ENCODE measurements at places on chromosomes 4 and X. TPM values are rescaled to one million over a fixed set of nuclear protein-coding genes. Genes with fewer than 3 reads are reported as not detected.

TMSB15B gene
- total RNA-seq: 0.43 TPM

LONRF3 gene
- total RNA-seq: 2.9 TPM

TDO2 gene
- not detected for total RNA-seq

ERAS gene
- total RNA-seq: not detected

TMEM271 gene
- not detected for total RNA-seq

- peak; percentile 69 for DNase-seq
Measured at GRCh38 chr4:8176547-8177399, 18.2 kb upstream of the ABLIM2 start.

GRCh38 chr4:74583089-74583700 lies 138.3 kb downstream of the AREG start:
- no peak for DNase-seq

GRCh38 chr4:73341454-73341853 lies 62.6 kb upstream of the ALB start:
- DNase-seq: no peak

- DNase-seq: no peak
Measured at GRCh38 chr4:137534516-137534915, 2.2 kb upstream of the PCDH18 start.

DNA sequence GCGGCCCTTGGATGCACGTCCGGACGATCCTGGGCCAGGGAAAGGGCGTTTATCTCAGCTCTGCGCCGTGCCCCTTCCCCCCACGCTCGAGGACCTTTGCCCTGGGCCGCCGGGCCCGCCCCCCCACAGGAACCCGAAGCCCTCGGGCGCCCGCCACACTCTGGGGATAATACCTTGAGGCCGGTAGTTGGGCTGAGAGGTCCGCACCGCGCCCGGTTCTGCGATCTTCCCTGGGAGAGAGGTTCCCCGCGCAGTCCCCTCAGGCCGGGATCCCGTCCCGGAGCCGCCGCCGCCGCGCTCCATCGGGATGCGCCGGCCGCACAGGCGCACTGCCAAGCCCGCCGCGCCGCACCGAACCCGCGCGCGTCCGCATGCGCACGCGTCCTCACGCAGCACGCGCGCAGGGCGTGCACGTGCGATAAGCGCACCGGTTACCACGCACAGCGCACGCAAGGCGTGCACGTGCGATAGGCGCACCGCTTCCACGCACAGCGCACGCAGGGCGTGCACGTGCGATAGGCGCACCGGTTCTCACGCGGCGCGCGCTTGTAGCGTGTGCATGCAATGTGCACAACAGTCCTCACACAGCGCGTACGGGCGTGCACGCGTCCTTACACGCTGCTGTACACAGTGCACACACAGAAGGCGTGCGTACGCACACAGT lies at the start of gene MAP7D2:
TSS of gene MAP7D2 (minus strand) at position 331 of the 664 bp plus-strand sequence. CDS start at position 303, 28 bp downstream.
- DNase-seq: no peak

DNA sequence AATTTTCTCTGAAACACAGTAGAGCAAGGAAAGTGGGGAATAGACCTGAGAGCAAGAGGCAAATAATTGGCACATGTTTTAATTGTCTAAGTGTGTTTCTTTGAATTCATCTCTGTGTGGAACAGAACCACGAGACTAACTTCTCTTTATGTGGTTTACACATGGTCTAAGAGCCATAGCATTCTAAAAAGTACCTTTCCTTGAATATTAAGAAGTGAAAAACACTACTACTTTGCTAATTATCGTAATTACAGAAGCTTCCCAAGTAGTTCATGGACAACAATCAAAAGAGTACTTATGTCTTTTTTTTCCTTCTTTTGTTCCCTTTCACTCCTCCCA lies 2.9 kb upstream of the CYBB start:
- no peak for DNase-seq

DNA sequence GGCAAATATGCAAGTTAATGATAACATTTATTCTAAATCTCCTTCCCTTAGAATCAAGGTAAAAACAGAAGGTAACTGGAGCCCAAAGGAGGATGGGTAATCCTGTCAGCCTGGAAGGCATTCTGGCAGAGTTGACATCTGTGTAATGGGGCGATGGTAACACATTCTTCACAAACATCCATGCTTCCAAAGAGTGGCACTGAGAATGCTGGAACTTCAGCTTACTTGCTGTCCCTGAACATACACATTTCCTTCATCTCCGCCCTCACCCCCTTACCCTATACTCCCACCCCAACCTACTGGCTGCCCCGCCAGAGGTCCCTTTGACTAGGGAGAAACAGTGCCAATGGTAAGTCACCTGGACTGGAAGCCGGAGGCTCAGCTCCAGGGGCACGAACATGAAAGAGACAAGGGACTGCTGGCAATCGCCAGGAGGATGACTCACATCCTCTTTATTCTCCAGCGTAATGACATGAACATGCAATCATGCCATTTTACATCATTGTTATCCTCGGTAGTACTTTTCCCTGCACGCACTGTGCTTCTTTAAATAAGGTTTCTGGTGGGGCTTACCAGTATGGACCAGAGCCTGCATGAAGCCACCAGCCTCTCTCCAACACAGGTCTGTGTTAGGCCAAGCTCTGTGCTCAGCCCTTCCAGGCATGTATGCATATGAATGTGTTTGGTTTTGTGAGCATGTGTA lies 694.2 kb upstream of the TENM3 start:
- DNase-seq: no peak

DNA sequence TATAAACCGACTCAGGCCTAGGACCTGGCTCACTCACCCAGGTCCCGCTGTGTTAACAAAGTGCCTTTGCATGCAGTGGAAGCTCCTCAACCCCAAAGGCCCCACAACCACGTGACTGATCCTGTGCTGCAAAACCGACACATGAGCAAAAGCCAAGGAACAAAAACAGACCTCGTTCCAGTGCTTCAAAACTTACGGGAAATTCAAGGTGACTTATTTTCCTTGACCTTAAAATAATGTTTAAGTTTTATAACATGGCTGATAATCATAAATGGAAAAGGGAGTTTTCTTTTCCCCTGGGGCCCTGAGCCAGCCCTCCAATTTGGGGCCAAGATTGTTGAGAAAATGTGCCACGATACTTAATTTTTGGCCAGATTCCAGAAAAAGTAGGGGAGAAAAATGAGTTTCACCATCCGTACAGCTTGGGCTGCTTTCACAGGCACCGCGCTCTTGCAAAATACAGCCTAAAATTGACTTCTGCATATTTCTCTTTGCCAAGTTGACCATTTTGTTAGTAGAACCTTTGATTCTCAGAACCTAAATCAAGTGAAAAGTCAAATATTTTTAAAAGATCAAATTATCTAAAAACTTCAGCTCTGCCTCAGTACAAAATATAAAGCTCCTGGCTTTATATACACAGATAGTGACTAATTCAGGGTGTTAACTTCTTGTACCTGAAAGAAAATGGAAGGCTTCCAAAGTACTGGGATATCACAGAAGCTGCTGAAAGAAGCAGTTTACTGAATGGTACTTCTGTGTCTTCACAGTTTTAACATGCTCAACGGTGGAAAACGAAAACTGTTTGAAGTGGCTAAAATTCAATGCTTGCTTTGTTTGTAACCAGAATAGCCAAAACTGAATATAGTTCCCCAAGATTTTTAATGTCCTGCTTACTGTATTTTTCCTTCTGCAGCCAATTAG lies 93.8 kb downstream of the APBB2 start:
- peak; percentile 61 for DNase-seq

DNA sequence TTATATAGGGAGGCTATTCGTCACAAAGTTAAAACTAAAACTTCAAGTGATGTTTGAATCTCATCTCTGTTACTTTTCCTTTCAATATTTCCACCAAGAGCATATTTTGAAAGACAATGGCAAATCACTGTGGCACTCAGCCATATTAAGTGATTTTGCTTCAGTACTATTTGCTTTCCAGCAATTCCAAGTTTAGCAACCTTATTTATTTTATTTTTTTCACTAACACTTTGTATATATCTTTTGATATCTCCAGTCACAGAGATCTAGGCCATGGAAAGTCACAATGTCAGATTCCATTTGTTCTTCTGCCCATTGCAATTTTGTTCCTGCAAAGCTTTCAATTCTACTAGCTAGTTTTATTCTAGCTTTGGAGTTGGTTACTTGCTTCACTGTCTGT lies 1514.5 kb upstream of the ADGRL3 start:
- DNase-seq: no peak

DNA sequence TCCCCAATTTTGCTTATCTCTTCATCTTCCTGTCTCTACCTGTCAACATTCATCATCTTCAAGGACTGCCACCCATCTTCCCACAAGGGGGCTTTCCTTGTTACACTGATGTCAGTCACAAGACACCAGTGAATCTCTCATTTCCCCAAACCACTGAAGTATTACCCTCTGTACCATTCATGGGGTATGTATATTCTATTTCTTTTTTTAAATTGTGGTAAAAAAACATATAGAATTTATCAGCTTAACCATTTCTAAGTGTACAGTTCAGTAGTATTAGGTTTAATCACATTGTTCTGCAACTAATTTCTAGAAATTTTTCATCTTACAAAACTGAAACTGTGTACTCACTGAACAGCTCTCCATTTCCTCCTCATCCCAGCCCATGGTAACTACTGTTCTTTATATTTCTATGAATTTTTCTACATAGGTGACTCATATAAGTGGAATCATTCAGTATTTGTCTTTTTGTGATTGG lies 98.6 kb downstream of the LARP7 start:
- no peak for DNase-seq

DNA sequence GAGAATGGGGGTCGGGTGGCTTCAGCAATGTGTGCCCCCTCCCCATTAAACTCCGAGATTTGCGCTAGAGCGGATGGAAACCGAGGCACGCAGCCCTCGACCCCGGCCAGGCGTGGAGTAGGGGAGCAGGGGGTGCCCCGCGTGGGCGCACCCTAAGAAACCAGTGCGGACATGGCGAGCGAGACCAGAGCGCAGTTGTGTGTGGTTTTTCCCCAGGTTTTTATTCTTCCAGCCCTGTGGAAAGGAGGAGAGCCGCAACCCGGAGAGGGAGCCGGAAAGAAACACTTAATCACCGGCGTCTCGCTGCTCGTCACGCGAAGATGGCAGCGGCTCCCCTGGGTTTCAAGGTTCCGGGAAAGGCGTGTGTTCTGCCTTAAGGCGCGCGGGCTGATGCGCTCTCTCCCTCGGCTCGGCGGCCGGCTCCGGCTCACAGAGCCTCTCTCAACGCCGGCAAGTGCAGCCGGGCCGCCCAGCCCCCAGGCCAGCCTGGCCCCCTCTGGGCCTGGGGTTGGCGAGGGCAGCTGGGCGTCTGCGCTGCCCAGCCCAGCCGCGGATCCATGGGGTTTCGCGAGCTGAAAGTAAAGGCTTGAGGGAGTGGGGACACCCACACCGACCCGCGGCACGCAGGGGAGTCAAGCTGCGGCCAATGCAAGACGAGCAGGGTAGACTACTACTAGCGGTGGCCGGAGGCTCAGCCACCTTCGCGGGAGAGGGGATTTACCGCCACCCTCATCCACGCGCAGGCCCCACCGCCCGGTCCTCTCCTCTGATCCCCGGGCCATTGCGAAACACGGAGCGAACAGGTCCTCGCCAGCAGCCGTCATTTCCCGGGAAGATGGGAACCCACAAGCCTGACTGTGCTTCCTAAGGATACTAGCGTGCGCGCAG lies 74.0 kb upstream of the BCOR start:
- peak; percentile 69 for DNase-seq

DNA sequence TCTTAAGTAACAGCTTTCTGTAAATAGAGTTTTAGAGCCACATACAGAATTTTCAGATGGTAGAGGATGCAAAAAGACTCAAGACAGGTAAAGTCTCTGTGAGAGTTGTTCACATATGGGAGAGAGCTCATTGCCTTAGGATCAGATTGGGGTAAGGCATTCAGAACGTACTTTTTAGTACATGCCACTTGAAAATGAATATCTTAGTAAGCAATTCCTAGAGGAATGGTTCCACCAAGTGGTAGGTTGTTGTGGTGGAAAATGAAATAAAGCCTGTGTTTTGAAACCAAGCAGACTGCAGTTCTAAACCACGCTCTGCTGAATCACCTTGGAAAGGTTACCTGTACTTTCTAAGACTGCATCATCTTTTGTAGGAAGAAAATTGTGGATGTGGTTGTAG lies 547.0 kb upstream of the LCORL start:
- DNase-seq: no peak

All from Right ventricle myocardium superior (tissue), 1 donor.